ENCODE measurements at places on chromosomes 3 and 15.

DNA sequence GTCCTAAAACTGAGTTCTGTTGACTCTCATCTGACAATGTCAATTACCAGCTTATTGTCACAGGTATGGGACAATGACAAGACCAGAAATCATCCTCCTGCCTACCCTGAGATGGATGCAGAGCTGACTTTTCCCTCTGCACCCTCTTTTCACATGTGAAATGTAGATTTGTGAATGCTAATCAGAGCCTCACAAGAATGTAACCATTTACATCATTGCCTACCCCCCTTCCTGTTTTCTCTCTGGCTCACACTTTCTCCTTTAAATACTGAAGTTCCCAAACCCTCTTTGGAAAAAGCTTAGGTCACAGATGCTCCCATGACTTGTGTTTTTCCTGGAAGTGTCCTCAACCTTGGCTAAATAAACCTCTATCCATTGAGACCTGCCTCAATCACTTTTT, 228.2 kb downstream of the MYRIP start:
- DNase-seq: no peak

DNA sequence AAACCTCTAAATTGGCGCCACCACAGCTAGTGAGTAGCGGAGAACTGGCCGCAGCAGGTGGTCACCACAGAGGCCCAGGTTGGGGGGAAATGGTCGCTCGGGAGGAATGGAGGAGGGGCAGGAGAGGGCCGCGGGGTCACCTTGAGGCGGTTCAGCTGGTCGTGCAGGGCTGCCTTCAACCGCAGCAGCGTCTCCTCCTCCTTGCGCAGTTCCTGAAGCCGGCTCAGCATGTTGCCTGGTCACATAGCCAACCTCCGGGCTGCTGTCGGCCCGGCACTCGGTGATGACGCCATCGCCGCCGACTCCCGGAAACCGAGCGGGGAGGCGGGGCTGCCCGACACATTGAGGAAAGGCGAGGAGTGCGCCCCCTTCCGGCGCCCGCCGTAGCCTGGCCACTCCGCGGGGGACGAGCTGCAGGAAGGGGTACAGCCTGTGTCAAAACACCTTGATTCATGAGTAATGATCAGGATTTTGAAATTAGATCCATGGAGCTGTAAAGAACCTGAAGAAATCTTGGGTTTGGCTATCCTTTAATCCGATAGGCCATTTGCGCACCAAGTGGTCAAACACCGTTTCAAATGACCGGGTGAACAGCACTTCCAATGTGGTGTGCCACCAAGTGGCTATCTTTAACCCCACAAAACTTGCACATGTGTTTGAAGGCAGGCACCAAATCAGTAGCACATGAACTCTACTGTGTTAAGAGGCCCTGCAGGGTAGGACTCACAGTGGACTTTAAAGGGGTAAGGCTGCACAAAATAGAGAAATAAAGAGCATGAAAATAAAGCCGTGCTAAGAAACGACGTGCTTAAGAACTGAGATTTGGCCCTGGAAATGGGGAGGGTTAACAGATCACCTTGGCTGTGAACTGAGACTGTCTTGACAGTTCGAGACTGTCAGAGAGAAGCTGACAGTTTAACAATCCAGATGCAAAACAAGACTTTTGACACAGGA, at the start of gene SNAPC5:
Gene SNAPC5, minus strand, starts transcription at position 261 of the 954 bp plus-strand sequence. Its CDS starts 31 bp downstream, at position 230.
- DNase-seq: peak; percentile 68

GRCh38 chr3:43399034-43399433, 112.7 kb downstream of the SNRK start:
- DNase-seq: no peak

GRCh38 chr3:68306571-68306970, 625.8 kb downstream of the TAFA4 start:
- DNase-seq: no peak

DNA sequence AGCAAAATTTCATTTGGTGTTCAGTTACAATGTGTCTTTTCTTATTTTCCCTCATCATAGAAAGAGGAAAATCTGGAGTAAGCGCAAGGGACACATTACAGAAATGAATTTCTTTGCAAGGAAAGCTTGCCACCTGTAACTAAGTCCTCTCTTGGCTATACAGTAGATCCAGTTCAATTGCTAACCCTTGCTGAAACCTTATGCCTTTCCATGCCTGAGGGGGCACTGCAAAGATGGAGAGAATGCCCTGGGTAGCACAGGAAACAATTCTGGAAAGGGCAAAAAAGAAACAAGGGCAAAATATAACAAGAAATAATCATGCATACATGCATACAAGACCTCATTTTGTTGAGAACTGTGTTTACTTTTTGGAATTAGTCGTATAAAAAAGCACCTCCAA, 4.3 kb downstream of the CADM2 start:
- DNase-seq: no peak

GRCh38 chr3:184148076-184148475, 7.1 kb upstream of the DVL3 start:
- no peak for DNase-seq

DNA sequence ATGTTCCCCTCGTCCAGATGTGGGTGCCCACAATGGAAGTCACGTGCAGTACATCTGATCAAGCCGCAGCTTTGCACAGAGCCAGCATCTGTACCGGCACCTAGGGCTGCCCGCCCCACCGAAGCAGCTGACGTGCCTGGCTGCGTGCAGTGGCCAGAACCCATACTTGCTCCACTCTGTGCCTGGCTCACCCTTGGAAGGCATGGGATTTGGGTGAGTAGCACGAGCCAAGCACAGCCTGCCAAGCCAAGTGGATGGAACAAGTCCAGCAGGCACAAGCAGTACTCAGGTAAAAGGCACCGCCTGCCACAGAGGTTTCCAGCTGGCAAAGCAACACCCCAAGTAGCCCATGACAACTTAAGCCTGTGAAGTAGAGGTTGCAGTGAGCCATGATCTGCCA, 261.3 kb downstream of the TBC1D5 start:
- no peak for DNase-seq

- peak; percentile 47 for DNase-seq
These were observed 26.6 kb downstream of the ILDR1 start for GRCh38 chr3:121995161-121996137.

DNA sequence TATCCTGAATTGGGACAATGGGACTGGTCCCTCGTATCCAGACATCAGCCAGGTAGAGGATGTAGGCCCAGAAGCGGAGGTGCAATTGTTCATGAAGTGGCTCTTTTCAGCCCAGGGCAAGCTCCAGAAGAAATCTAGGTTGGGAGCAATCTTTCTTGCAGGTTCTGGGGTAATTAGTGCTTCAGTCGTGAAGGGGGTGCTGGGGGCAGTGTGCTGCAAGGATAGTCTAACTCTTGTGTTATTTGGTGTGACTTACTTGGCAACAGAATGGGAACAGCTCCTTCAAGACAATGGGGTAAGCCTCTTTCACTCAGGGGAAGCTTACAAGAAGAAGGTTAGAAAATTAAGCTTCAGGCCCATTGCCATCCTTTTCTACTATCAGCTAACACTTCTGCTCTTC, 273.0 kb downstream of the DIPK2A start:
- no peak for DNase-seq

All from C1 segment of cervical spinal cord (tissue), 14 donors.